ENCODE measurements at places on chromosomes 2 and 18.

DNA sequence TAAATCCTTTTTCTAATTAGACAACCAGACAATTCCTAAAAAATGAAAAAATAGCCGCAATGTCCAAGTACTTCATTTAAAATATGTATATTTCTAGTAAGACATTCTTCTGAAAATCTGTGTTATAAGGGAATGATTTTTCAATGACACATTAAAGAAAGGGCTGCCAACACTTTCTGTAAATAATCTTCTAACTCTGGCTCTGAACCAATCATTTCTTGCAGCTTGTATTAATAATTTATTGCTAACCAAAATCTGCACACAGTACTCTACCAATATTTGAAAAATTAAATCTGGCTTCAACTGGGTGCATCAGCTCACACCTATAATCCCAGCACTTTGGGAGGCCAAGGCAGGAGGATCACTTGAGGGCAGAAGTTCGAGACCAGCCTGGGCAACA, 8.3 kb downstream of the NFU1 start:
- DNase-seq = no peak

DNA sequence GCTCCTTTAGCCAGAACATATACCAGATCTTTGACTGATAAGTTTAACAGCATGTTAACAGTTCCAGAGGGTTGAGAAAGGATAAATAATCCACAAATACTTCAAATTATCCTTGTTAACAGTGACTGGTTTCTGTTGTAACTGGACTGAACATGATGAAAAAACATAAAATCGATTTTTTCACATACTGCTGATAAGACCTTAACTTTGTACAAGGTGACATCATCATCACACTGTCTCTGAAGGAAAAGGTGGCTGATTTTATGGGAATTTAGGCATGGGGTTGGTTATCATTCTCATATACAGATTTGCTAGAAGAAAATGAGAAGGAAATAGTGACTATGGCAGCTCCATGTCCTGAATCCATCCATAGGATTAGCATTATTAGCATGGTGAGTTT, 36.1 kb downstream of the OTX1 start:
- DNase-seq = no peak

- no peak for DNase-seq
These were observed 36.0 kb downstream of the SULT1C2 start for GRCh38 chr2:108324531-108325255.

DNA sequence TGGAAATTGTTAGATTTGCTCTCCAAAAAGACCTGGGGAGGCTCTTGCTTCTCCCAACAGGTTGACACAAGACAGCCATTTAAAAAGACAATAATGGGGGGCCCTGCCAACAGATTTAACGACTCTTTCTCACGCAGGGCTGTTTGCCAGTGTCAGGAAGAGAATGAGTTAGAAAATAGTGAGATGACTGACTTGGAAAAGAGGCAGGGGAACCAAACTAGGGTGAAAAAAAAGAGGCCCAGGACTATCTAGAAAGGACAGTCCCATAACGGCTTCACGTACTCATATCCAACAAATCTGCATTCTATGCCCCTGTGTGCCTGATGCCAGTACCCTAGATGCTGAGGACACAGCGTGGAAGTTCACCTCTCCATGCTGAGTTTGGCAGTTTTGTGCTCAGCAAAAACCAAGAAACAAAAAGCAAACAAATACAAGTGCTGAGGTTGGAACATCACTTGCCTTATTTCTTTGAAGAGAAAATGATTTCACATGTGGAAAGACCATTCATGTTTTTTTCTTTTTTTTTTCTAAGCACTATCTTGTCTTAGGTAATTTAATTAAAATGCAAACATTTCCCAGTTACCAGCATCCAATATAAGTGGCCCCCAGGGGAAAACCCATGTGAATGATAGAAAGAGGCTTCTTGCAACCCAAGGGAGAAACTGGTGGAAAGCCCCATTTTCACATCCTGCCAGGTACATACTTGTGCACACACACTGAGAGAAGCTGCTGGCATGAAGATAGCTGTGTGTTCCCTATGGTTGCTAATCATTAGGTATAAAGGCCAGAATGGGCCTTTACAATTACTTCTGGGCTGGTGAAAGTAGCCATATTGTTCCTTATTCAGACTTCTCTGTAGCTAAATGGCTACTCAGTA, 10.6 kb upstream of the WIPF1 start:
- DNase-seq = no peak

DNA sequence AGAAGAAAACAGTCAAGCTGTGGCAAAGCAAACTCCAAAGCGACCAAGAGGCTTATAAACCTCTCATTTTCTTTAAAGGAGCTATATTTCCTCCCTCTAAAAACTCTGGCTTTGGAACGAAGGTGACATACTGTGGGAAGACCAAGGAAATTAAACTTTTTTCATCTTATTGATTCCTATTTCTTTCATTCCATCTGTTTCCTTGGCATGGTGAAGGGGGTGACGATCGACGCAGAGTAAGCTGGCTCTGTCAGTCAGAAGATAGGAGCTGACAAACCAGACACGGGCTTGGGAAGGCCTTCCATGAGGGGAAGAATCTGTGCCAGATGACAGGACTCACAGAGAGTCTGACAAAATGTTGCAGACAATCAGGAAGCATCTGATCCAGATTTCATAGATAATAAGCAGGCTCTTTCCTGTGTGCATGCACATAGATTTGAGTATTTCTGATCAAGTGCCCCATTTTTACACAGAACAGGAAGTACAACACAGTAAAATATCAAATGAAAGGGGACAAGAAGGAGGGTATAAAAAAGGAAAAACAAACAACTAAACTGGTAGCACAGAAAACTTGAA, 261.7 kb downstream of the SATB2 start:
- DNase-seq = no peak

DNA sequence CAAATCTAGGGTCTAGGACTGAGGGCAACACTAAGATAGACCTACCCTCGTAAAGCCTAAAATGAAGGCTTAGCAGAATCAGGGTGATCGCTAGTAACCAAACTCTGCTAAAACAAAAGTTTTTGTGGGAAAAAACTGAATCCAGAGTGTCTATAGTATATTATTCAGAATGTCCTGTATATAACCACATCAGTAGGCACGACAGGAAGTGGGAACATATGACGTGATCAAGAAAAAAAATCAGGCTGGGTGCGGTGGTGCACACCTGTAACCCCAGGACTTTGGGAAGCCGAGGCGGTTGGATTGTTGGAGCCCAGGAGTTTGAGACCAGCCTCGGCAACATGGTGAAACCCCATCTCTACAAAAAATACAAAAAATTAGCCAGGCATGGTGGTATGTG, 106.1 kb downstream of the UGGT1 start:
- DNase-seq = no peak

GRCh38 chr2:40507432-40507831, 55.5 kb upstream of the SLC8A1 start:
- no peak for DNase-seq

GRCh38 chr2:204885747-204886146, 340.5 kb downstream of the PARD3B start:
- no peak for DNase-seq

- DNase-seq = no peak
These were observed 182.8 kb downstream of the ZBTB7C start for GRCh38 chr18:48226401-48226800.

DNA sequence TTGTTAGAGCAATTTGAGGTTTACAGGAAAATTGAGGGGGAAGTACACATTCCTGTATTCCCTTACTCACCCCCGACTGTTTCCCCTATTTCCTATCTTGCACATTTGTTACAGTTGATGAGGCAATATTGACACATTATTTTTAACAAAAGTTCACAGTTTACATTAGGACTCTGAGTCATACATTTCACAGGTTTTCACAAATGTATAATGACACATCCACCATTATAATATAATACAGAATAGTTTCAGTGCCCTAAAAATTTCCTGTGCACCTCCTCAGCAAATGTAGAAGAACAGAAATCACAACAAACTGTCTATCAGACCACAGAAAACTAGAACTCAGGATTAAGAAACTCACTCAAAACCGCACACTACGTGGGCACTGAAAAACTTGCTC, 160.6 kb upstream of the RMP24 start:
- peak; percentile 24 for DNase-seq

DNA sequence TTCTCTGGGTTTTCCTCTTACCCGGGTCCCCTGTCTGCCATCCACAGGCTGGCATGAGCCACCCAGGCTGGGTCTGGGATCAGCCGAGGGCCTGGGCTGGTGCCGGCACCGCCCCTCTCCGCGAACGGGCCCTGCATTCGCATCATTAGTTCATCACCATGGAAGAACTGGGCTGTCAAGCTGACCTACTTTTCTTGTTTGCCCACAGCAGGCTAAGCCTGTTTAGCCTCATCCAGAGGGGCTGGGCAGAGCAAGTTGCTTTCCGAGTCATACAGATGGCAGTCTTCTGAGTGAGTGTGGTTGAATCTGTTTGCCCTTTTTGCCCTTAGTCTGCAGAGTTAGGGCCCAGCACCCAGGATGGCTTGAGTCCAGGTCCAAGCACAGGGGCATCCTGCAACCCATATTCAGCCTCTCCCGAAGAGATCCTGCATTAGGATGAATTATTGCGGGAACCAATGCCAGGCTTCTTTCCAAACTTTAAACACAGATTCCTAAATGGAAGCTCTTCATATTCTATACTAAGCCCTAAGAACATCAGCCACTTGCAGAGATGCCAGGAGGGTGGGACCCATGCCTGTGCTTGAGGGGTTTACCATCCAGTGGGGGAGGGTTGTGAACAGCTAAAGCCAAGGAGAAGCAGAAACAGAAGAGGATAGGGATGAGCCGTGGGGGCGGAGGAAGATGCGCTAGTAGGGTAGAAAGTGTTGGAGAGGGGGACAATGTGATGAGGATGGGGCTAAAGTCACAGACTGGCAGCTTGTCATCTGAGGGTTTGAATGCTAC, 68.0 kb downstream of the NPAS2 start:
- no peak for DNase-seq

- no peak for DNase-seq
These were observed 133.4 kb downstream of the AFF3 start for GRCh38 chr2:100008956-100009355.

- no peak for DNase-seq
These were observed 32.9 kb downstream of the MBP start for GRCh38 chr18:77099485-77100370.

DNA sequence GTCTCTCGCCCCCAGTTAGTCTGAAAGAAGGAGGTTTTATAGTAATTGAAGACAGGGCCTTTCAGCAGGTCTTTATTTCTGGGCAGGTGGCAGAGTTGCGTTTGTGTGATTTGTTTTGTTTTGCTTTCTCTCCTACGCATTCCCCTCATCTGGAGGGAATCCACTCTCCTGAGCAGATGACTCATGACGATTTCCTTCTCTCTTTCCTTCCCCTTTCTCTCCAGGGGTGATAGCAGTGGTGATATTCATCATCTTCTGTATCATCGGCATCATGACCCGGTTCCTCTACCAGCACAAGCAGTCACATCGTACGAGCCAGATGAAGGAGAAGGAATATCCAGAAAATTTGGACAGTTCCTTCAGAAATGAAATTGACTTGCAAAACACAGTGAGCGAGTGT, 888.8 kb downstream of the CNTNAP5 start:
- DNase-seq = no peak

DNA sequence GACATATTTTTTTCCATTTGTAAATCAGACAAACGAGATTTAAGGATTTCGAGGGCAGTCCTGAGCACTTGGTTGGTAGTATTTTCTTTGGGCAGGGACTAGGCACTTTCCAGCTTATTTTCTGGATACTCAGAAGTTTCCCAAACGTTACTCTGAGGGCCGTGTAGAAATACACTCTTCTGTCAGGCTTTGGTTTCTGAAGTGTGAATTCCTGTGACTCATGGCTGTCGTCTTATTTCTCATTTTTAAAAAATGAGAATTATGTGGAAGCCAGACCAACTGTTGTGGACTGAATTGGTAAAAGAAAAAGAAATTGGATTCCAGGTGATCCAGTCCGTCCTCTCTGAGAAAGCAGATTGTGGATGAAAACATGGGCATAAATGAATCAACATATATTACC, 658.6 kb upstream of the FANCL start:
- no peak for DNase-seq

DNA sequence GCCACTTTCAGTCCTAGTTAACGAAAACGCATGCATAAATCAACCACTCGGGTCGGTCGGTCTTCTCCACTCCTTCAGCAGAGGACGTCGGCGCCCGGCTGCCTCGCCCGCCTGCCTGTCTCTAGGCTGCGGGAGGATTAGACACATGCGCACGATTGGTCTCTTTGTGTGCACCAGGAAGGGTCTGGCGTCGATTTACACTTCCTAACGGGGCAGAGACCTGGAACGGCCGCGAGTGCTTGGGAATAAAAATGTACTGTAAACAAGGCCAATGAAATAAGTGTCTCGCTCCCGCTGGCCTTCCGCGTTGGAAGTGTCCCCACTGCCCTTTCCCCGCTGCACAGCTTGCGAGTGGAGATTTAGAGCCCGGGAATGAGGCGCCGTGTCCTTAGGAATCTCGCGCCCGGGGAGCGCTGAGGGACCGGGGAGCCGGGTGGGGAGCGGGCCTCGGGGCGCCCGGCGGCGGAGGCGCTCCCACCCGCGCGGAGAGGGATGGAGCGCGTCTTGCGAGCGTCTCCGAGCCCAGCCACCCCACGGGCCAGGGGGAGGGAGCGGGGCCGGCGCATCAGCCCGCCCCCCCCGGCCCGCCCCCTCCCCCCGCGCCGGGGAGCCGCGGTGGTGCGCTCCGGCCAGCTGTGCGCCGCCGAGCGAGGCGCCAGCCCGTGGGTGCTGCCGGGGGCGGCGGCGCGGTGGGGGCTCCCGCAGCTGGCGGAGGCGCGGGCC, at the start of gene DOK6:
Gene DOK6, plus strand, starts transcription at position 636 of the 723 bp plus-strand sequence.
- DNase-seq = no peak

- DNase-seq = no peak
These were observed 262.0 kb upstream of the PIK3C3 start for GRCh38 chr18:41693008-41693407.

- no peak for DNase-seq
These were observed 1.9 kb downstream of the SS18 start for GRCh38 chr18:26088487-26088886.

Data from pulmonary artery endothelial cell (primary cell).